ENCODE measurements at places on chromosomes 1 and 21.

- DNase-seq: peak; percentile 19
Measured at GRCh38 chr1:235415008-235415904, 48.0 kb downstream of the TBCE start.

GRCh38 chr21:40115775-40116174 is 248.5 kb downstream of the PCP4 start:
- no peak for DNase-seq

- no peak for DNase-seq
Measured at GRCh38 chr1:194602184-194602583, 1415.8 kb upstream of the B3GALT2 start.

- DNase-seq: no peak
Measured at GRCh38 chr1:229258031-229258756, 12.7 kb upstream of the RAB4A start.

- DNase-seq: no peak
Measured at GRCh38 chr1:5769146-5769545, 223.1 kb downstream of the NPHP4 start.

DNA sequence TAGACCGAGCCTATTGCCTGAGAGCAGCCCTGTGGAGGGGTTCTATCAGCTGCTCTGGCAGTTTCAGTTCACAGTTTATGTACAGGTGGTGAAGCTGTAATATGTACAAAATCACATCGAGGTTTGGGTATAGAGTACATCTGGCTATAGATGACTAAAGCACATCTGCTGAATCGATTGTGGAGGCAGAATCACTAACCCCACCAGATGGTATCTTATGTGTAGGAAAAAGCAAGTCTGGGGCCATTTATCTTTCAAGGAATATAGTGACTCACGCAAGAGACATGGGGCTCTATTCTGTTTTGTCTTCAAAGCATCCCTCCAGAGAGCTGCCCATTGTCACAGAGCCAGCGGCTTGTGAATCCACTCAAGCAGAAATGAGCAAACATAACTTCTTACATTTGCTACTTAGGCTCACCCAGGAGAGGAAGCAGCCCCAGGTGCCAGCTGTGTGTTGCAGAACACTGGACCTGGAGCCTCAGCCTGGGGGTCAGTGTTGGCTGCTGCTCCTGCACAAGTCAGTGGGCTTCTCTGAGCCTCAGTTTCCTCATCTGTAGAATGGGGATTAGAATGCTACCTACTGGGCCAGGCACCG is 21.3 kb downstream of the MIIP start:
- no peak for DNase-seq

GRCh38 chr1:239270509-239270908 is 115.9 kb upstream of the CHRM3 start:
- no peak for DNase-seq

DNA sequence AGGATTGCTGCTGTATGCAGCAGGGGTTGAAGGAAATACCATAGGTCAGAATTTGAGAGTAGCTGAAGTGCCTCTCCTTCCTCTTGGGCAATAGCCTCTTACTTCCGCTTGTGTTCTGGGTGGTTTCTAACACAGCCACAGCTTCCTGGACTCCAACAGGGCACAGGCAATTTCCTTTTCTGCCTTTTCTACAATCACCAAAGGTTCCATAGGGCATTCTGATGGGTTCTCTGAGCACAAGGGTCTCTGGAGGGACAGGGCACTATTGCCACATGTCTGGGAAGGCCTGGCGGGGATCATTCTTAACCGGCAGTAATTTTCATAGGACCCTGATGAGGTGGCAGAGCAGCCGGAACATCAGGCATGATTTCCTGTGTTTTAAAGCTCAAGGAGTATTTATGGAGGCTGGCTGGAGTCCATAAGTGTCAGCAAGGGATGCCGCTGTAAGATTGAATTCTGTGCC is 5.5 kb upstream of the AGTRAP start:
- DNase-seq: no peak

DNA sequence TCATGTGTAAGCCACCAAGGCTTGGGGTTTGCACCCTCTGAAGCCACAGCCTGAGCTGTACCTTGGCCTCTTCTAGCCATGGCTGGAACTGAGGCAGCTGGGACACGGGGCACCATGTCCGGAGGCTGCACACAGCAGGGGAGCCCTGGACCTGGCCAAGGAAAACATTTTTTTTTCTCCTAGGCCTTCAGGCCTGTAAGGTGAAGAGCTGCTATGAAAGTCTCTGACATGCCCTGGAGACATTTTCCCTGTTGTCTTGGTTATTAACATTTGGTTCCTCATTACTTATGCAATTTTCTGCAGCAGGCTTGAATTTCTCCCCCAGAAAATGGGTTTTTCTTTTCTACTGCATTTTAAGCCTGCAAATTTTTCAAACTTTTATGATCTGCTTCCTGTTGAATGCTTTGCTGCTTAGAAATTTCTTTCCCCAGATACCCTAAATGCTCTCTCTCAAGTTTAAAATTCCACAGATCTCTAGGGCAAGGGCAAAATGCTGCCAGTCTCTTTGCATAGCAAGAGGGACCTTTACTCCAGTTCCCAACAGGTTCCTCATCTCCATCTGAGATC is 295.8 kb downstream of the LTN1 start:
- DNase-seq: no peak

DNA sequence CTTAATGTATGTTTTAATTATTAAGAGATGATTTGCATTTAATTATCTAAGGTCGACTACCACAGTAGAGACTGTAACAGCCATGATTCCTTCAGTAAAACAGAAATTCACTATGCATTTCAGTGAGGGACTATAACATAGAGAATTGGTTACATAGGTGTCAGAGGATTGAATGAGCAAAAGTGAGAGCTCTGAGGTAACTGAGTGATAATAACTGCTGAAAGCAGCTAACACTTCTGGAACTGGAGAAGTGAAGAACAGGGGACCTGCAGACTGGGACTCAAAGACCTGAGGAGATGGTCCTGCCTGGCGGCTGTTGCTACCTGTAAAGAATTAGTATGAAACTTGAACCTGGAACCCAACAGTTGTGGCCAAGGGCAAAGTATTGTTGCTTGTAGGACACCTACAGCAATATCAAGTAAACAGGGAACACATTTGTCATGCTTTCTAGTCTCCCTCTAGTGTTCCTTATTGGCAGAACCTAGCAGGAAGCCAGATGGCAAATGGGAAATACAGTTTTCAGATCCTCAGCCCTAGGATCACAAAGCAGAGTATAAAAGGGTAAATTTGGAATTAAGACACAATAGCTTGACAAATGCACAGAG is 110.6 kb downstream of the HS2ST1 start:
- DNase-seq: no peak

DNA sequence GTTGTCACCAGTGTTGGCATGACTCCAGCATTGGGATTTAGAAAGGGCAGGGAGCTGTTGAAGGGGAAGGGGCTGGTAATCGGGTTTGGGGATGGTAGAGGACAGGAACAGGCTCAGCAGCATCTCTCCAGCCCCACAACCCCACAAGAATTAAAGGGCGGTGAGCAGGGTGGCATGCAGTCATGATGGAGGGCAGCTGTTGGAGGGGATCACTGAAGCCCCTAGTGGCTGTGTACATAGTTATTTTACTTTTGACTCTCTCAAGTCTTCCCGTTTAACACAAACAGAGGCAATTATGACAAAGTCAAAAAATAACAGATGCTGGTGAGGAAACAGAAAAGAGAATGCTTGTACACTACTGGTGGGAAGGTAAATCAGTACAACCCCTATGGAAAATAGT is 213.8 kb downstream of the URB2 start:
- DNase-seq: no peak

GRCh38 chr1:110734133-110734680 is 59.5 kb upstream of the KCNA3 start:
- no peak for DNase-seq

DNA sequence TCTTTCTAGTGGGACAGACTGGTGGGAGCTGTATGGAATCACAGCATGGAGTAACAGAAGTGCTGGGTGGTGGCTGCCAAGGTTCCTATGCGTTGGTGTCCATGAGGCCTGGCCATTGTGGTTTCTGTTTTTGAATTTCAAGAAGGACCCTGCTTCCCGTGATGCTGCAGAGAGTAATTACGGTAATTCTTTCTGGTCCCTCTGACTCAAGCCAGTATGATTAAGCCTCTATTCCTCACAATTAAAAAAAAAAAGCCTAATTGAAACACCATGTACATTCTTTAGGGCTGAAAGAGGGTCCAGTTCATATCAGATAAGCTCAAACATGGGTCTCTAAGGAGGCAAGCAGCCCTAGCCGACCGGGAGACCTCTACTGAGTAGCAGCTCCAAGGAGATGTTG is 10.5 kb upstream of the C1orf21 start:
- no peak for DNase-seq

GRCh38 chr1:48683839-48684238 is 92.9 kb downstream of the BEND5 start:
- DNase-seq: no peak

- DNase-seq: no peak
Measured at GRCh38 chr1:41777695-41778094, 141.0 kb downstream of the HIVEP3 start.

DNA sequence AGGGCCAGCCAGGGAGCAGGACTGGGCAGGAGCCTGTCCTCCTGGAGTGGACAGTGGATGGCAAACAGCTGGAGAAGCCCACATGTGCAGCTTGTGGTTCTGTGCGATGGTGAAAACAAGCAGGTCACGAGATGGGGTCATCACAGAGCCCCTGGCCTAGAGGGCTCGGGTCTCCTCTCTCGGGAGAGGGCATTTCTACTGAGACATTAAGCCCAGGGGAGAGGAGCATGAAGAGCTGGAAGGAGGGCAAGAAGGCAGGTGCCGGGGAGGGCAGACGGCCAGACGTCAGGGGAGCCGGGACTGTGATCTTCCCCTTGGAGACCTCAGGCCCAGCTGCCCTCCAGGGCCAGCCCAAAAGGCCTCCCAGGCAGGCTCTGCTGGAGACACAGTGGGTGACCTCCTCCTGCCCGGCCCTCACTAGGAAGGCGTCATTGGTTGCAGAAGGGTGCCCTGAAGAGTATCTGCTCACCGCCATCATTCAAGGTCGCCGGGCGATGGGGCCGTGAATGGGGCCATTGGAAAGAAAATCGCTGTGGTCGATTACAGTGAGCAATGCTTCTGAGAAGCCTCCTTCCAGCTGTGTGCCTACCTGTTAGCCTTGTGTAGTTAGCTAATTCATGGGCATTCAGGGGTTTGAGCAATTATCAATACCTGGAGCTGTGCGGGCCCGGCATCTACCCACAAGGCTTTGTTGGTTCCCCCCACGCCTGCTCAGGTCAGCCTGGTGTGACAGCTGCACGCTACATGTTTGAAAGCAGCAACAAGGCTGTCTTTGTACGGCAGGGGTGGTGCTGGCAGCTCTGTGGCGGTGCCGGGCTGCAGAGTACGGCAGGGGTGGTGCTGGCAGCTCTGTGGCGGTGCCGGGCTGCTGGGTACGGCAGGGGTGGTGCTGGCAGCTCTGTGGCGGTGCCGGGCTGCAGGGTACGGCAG is 72.3 kb upstream of the ACTRT2 start:
- DNase-seq: no peak

GRCh38 chr1:10646347-10646861 is 150.0 kb downstream of the CASZ1 start:
- DNase-seq: no peak

DNA sequence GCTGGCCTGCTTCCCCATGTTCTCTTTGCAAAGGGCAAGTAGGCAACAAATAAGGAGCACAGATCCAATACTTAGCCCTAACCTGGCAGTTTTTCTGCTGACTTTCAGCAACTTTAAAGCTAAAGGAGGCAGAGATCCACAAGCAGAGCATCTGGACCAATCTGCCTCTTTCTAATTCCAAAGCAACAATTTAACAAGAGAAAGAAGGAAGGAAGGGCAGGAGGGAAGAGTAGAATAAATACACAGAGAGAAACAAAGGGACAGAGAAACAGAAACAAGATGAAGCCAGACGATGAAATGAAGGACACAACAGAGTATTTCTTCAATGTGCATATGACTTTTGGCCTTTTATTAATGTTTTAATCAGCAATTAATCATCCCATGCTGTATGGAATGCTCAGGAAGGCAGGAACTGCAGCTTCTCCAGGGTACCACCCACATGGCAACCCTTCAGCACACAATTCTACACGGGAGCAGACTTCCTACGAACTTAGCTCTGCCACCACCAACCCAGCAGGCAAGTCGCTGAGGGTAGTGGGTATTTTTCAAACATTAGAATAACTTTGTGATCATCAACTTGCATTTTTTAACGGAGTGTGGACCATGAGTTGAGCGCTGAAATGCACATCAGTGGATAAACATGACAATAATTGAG is 15.3 kb downstream of the CLCC1 start:
- no peak for DNase-seq

DNA sequence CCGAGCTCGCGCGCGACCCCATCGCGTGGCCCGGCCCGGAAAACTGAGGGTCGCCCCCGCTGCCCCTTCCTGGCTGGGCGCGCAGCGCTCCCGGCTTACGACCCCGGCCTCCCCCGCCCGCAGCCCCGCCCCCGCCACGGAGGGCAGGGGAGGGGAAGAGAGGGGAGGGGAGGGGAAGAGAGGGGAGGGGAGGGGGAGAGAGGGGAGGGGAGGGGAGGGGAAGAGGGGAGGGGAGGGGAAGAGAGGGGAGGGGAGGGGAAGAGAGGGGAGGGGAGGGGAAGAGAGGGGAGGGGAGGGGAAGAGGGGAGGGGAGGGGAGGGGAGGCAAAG is 6.7 kb upstream of the ANKRD65 start:
- DNase-seq: no peak

DNA sequence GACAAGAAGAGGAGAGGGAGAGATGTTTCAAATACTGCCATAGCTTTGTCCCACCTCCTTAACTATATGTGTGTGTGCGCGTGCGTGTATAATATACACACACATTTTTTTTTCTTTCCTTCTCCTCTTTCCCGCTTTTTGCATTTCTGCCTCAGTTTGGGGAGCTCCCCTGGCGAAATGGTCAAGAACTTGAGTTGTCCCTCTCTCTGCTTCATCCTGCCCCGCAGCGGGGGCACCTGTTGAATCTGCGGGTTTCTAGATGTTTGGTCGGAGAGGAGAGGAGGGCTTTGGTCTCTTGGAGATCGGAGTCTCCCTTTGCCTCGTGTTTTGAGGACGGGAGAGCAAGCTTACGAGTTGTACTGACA is 504 bp downstream of the SCCPDH start:
- DNase-seq: no peak

DNA sequence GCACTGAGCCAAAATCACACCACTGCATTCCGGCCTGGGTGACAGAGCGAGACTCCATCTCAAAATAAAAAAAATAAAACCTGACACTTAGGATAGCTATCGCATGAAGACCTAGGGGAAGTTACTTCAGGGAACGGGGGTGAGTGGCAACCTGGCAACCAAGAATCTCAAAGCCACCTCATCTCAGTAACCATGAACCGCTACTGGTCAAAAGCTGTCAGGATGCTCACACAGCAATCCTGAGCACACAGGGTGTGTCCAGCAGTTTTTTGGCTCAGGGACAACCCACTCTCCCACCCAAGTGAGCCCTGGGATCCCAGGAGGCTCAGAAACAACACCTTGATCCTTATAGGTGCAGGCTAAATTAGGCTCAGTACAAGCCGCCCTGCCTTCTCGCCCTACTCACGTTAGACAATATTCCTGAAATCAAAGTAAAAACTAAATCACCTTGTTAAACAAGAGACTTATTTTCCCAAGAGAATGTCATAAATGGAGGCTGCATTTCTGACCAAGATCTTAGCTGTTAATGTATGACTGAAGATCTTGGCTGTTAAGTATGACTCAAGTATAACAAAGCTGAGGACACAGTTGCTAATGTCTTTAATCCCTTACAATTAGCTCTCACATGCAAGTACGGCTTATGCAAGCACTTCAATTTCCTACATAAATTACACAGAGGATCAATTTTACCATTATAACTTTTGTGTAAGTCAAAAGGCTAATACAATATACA is 48.3 kb upstream of the NADK start:
- DNase-seq: no peak

All from stimulated activated CD4-positive, alpha-beta T cell treated with anti-CD3 and anti-CD28 coated beads, Interleukin-15, amount 100 ng/mL, for 1 hour (primary cell).